ENCODE measurements at places on chromosomes 11 and 22. TPM values are rescaled to one million over a fixed set of nuclear protein-coding genes. Genes with fewer than 3 reads are reported as not detected.
A peak's percentile ranks its signal among the peaks of the same experiment; 100 is the strongest.

DNA sequence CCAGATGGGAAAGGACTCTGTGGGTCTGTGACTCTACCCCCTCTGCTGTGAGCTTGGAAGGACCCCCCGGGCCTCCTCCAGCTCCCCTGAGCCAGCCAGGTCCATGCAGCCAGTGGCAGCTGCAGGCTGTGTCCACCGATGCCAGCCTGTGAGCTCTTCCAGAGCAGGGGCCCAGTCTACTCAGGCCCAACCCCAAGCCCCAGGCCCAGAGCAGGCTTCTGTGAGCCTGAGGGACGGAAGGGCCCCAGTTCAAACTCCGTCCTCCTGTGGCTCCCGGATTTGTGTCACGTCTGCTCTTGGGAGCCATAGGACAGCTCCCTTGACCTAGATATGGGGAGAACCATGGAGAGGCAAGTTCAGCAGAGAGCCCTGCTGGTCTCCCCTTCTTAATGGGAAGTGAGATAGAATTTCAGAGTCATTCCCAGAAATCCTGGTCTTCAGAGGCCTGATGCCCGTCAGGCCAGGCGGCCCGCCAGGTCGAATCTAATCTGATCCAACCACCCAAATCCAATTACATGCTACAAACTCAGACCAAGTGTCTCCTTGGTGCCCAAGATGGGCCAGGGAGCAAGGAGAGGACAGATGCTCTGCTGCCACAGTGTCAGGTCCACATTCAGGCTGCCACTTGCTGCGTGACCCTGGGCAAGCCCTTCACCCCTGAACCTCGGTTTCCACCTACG is 75.1 kb downstream of the SCUBE1 start:
- H3K27ac ChIP-seq, result no peak overlapping the region
- no peak for DNase-seq

DNA sequence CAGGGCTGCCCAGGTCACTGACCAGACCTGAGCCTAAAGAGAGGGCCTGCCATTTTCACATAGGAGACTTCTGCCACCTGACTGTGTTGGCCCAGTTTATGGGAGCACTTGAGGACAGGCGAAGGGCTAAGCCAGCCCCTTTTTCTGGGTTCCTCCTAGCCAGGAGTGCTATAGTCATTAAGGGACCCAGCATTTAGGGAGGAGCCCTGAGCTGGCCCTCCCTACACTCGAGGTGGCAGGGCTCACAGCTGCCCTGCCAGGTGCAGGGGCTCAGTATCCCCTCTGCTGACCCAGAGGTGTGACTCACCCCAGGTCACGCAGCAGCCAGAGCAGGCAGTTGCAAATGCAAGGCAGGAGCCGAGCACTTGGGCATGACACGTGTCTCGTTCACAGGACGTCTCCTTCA is 86.3 kb upstream of the CRYBB3 start:
- H3K27ac ChIP-seq, result no peak overlapping the region
- H3K36me3 ChIP-seq, result no peaks in the 10 kb centered on the region
- H3K4me1 ChIP-seq, result peaks cover 21% of the 10 kb centered on the region
- DNase-seq, result no peak
- peaks cover 2% of the 10 kb centered on the region for H3K27me3 ChIP-seq

- H3K27me3 ChIP-seq, result no peaks in the 10 kb centered on the region
- no peak overlapping the region for H3K27ac ChIP-seq
- H3K4me1 ChIP-seq, result peaks cover 7% of the 10 kb centered on the region
- H3K4me3 ChIP-seq, result no peak overlapping the region
- no peaks in the 10 kb centered on the region for H3K36me3 ChIP-seq
These were observed 17.3 kb downstream of the PGM2L1 start for GRCh38 chr11:74380746-74381439.

- H3K27me3 ChIP-seq, result peaks cover 4% of the 10 kb centered on the region
These were observed 76.4 kb upstream of the SHISAL1 start for GRCh38 chr22:44389181-44389580.

The MMP1 gene
- not detected for total RNA-seq

GRCh38 chr11:78192911-78193351 is 4.2 kb downstream of the USP35 start:
- H3K4me1 ChIP-seq, result peaks cover 46% of the 10 kb centered on the region
- no peak overlapping the region for H3K4me3 ChIP-seq
- H3K27ac ChIP-seq, result peak overlapping the region; percentile 74
- no peaks in the 10 kb centered on the region for H3K27me3 ChIP-seq

DNA sequence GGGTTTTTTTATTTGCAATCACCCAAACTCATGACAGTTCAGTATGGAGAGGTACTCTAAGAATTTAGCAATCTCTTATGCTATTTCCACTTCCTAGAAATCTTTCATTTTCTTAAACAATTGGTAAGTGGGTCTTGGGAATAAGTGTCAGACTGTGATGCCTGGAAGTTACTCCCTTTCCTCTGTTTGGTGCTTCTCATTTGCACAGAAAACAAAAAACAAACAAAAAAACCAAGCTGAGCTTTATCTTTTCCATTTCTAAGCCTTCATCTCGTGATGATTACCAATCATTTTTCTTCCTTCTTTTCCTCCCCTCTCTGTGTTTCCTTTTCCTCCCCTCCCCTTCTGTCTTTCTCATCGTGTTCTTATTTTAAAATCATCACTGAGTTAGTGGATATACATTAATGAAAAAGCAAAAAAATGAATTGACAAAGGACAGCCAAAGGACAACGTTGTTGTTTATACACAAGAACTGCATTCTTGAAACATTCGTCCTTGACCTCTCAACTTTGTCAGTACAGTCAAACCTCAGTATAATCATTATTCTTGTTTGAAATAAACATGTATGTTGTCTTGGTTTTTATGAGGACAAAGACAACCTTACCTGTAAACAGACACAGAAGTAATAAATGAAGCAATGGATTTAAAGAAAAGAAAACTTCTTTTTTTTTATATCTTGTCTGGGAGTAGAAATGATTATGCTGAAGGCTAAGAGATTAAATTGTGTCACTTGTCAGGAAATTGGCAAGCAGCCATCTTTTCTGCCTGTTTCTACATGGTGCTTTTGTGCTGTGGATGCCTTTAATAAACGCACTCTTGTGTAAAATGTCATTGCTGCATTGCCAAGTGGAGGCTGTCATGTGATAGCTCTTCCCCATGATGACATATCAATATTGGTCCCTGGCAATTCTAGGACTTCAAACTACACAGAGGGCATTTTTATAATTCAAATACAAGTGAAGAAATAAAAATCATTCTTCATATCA is 803.2 kb upstream of the CCDC90B start:
- no peaks in the 10 kb centered on the region for H3K27me3 ChIP-seq
- DNase-seq, result no peak
- no peak overlapping the region for H3K4me3 ChIP-seq
- H3K36me3 ChIP-seq, result no peaks in the 10 kb centered on the region
- H3K27ac ChIP-seq, result no peak overlapping the region

DNA sequence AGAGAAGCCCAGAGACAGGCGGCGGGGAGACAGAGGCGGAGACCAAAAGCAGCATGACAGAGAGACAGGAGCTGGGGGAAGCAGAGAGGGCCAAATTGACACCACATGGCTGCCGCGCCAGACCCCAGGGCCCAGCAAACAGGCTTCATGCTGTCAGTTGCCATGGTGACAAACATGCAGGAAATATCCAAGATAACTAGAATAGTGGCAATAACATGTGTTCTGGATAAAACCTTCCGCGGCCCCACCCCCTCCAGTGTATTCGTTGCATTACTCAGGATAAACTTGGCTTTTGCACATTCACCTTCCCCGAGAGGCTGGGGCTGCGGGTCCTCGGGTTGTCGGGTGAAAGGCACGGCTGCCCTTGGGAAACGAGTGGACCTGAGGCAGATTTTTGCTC is 49.9 kb upstream of the CDON start:
- no peak overlapping the region for H3K4me3 ChIP-seq
- H3K27ac ChIP-seq, result no peak overlapping the region
- DNase-seq, result no peak
- no peaks in the 10 kb centered on the region for H3K27me3 ChIP-seq

DNA sequence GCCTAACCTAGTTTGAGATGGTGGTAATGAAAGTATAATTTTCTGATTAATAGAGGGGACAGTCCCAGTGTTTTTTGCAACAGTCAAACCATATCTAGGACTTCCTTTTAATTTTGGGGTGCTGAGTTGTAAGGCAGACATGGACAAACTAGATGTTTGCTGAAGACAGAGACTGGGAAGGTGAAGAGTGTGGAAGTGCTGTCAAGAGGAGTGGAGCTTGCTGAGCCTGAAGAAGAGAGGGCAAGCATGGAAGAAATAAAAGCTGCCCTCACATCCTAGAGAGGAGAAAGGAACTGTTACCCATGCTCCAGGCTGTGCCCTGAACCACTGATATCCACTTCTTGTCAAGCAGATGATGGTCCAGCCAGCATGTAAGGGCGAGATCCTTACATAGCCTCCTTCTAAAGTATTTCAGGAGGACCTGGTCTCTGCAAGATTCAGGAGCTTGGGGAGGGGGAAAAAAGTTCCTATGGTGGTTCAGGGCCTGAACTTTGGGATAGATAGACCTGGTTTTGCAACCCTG is 51.4 kb downstream of the PRR5L start:
- H3K36me3 ChIP-seq, result no peaks in the 10 kb centered on the region
- DNase-seq, result no peak
- peaks cover 18% of the 10 kb centered on the region for H3K27me3 ChIP-seq
- peak overlapping the region; percentile 73 for H3K27ac ChIP-seq

DNA sequence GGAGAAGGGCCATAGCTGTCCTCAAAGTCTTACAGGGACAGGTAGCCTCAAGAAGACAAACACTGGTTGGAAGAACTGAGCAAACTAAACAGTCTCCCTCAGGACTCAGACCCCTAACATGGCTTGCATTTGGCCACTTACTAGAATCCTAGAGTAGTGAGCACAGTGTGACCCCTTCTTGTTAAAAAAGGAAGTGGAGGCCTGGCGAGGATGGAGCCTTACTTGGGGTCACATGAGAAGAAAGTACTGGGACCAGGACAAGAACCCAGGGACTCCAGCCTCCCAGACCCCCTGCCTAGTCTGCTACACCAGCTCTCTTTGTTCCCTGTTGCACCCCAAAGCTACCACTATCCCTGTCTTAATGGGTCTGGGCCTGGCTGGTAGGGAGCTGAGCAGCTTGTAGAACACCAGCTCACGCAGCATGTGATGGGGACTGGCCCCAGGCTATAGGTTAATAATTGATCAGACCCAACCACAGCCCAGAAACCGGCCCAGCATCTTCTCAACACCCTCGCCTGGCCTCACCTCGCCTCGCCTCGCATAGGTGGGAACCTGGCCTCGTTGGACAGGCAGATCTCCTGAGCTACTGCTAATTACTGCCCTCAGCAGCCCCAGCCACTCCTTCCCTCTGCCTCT is 17.6 kb downstream of the DGAT2 start:
- H3K27ac ChIP-seq, result no peak overlapping the region
- no peaks in the 10 kb centered on the region for H3K27me3 ChIP-seq
- no peaks in the 10 kb centered on the region for H3K36me3 ChIP-seq
- H3K4me1 ChIP-seq, result no peaks in the 10 kb centered on the region

DNA sequence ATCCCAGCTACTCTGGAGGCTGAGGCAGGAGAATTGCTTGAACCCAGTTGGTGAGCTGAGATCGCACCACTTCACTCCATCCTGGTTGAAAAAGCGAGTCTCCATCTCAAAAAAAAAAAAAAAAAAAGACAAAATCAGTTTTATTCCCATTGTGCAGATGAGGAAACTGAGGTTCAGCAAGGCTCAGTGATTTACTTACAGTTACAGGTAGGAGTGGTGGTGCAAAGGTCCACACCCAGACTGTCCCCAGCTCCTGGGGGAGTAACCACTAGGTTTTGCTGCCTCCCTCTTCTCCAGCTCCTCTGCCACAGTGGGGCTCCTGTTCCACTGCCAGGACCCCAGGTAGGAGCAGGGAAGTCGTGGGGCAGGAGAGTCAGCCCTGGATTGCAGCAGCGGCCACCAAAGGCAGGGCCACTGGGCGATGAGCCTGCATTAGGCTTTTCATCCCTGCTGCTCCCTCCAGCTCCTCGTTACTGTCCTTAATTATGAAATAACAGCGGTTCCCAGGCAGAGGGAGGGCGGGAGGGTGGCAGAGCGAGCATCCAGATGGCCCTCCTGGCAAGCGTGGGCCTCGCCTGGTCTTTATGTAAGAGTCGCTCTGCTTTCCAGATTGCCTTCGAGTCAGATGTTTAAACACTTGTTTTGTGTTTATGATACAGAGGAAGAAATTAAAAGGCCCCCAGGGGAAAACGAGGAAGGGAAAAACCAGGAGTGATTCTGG is 15.5 kb upstream of the RASD2 start:
- no peaks in the 10 kb centered on the region for H3K4me1 ChIP-seq
- no peaks in the 10 kb centered on the region for H3K36me3 ChIP-seq
- H3K4me3 ChIP-seq, result no peak overlapping the region
- peaks cover 10% of the 10 kb centered on the region for H3K27me3 ChIP-seq

Measured in activated naive CD4-positive, alpha-beta T cell treated with anti-CD3 and anti-CD28 coated beads for 36 hours (primary cell).